CD4-positive, alpha-beta T cell treated with Interleukin-1 beta for 1 hour (primary cell): ENCODE measurements at places on chromosomes 7 and 10.

- DNase-seq, result no peak
Observed at GRCh38 chr10:110824152-110824441, 47.6 kb upstream of the PDCD4 start.

DNA sequence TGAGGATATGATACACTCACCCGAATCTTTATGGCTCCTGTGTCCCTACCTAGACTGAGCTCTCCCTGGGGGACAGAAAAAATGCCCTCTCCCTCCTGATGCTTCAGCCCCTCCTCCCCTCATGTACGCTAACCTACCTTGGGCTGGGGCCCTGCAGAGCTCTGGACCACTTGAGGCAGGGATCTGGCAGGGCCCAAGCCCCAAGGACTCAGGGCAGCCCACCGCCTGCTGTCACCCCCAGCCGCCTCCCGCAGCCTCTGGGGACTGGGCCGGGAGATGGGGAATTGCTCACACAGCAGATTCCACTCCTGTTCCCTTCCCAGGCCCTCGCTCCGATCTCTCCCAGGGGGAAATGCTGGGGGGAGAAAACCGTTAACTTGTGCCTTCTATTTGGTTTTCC lies 32.9 kb upstream of the LBX1 start:
- no peak for DNase-seq

GRCh38 chr7:2029211-2029905 lies 203.4 kb downstream of the MAD1L1 start:
- no peak for DNase-seq

- DNase-seq, result no peak
Observed at GRCh38 chr7:7859411-7859810, 109.2 kb upstream of the GLCCI1 start.

DNA sequence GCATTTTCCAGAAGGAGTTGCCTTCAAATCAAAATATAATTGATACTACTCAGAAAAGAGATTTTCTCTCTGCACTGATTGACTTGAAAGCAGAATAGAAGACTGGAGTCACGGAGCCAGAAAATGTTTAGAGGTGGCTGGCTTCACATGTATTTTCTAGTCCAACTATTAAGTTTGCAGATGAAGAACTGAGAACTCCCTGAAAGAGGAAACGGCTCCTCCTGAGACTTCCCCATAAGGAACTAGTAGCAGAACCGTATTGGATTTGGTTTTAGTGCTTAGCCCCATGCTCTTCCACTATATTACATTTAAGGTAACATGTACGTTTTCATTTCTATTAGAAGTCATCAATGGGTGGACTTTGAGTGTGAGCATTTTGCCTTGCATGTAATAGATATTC lies 946.3 kb downstream of the CNTNAP2 start:
- DNase-seq, result no peak

- no peak for DNase-seq
Observed at GRCh38 chr10:125116041-125116649, 44.2 kb downstream of the CTBP2 start.

DNA sequence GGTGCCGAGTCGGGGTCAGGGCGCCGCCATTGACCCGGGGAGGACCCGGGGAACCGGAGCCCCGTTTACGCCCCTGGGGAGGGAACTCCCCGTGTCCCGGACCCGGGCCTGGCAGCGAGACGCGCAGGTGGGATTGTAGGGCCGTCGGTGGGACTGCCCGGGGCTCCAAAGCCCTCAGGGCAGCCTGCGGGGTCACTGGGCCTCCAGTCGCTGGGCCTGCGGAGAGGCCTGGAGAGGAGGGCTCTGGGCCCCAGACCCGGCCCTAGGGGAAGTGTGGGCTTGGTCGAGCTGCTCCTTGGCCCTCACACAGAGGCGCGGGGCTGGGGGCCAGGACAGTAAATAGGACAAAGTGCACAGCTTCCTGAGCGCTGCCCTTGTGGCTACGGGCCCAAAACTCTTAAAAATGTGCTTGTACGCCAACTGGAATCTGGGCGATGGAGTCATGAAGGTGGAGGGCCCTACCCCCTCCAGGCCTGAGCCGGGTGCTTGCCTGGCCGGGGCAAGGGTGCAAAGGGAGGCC lies 657 bp downstream of the ECHDC3 start:
- no peak for DNase-seq

DNA sequence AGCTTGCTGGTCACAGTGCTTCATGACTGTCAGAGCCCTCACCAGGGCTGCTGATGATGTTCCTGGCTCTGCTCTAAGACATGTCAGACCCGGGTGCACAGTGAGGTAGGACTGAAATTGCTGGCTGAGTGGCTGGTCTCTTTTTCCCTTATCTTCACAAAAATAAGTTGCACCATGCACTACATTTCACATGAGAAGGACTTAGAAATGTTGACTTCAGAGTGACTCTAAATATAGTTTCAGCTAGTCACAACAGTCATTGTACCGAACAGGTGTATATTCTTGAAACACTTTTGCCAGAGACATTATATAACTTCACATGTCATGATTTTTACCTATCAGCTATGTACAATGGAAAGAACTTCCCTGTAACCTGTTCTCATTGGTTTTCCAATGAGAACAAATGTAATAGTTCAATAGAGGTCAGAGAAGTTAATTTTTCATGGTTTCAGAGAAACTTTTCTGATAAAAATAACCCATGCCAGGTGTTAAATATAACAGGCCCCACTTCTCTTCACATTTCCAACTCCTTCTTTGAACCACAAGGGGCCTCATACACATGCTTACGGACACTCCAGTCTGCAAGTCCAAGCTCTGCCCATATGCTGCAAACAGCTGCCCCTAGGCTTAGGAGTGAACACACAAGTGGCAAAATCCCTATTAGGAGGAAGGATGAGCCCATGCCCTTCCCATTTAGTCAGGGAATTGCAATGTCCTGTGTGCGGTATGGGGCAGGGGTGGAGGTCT lies 115.6 kb downstream of the CDK6 start:
- no peak for DNase-seq

DNA sequence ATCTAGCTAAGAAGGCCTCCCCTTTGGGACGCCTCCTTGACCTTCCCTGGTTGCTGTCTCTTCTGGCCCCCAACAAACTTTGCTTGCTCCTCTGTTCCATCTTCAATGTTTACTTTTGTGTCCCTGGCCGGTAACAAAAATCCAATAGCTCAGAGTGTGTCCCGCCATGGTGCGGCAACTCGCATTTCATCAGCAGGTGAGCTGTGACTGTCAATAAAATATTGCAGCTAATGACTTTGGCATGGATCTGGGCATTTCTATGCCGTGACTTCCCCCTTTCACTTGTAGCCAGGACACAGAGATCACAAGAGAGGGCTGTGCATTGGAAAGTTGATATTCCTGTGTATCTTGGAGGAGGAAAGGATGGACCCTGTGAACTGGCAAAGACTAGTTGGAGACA lies 317.6 kb downstream of the RPS24 start:
- DNase-seq, result no peak

DNA sequence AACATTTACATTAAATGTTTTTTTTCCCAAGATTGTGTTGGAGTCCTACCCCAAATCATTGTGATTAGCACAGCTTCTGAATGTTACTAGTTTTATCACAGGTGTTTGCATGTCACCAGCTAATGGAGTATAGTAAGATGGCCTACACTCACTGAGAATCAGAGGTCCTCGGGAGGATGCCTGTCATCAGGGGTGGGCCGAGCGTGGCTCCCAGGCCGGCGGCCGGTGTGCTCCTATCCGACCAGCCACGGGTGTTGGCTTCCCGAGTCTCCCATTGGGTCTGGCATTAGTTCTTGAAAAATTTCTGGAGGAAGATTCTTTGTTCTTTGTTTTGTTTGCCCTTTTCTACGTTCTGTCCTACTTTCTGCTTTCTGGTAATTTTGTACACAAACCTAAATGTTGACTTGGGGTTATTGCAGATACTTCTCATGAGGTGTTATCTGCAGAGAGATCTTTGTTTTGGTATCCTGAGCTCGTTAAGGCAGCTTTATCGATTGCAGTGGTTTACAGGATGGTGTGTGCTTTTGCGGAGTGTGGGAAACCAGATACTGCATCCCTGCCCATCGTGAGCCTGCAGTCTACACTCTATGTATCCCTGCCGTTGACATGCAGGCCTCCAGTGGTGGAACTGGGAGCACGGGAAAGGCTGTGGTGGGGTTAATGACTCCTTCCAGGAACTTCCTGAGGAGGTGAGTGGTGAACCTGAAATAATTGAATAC lies 67.3 kb upstream of the DNAJB6 start:
- no peak for DNase-seq

GRCh38 chr7:107157091-107157490 lies 11.7 kb upstream of the HBP1 start:
- DNase-seq, result no peak

DNA sequence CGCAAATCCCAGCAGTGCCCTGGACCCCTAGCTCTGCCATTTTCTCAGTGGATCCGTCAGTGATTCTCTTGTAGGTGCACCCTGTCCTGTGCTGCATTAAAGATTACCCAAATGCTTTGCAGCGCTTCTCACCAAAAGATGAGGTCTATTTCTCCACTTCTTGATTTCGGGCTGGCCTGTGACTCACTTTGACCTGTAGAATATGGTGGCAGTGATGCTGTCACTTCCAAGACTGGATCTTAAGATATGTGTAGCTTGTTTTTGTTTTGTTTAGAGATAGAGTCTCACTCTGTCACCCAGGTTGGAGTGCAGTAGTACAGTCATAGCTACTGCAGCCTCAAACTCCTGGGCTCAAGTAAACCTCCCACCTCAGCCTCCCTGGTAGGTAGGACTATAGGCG lies 37.0 kb upstream of the ZMIZ1 start:
- no peak for DNase-seq

GRCh38 chr7:47342296-47343060 lies 239.4 kb downstream of the TNS3 start:
- DNase-seq, result no peak

DNA sequence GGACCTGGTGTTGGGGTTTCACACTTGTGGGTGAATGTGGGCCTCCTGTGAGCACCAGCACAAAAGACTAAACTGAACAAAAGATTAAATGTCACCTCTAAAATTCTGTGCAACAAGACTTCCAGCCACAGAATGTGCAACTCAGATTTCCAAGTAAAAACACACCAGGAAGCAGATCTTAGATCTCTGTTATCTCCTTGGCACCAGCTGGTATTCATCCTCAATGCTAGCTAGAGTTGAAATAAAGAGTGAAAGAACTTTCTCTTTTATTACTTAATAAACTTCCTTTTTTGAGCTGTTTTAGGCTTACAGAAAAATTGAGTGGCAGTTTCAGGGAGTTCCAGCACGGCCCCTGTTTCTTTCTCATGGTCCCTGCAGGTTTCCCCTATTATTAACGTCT lies 40.2 kb downstream of the EGFR start:
- no peak for DNase-seq

- DNase-seq, result no peak
Observed at GRCh38 chr7:121901026-121901425, 28.1 kb downstream of the PTPRZ1 start.

- no peak for DNase-seq
Observed at GRCh38 chr7:28572321-28573058, 160.2 kb downstream of the CREB5 start.

DNA sequence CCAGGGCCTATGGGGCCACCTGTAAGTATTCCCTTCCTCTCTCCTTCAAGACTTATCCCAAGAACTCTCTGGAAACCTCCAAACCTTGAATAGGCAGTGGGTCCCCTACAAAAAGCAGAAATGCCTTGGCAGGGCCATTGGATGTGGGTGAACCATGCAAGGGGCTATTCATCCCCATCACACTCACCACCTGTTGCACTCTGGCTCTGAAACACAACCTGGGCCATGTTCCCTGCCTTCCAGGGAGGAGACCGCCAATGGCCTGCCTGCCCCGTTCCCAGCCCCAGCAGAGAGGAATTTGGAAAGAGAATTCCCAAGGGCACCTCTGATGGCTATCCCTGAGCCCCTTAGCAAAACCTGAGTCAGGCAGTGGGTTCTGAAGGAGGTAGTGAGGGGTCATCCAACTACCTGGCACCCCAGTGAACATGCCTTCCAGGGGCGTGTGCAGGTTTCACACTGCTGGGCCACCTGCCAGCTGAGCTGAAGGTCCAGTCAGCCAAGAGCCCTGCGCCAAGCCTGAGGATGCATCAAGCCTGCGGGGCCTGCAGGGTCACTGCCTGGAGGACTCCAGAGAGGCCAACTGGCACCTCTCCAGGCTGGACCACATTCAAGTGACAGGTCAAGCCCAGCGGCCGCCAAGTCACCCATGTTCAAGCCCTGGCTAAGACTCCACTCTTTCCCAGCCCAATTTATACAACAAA lies 101.3 kb downstream of the COL13A1 start:
- no peak for DNase-seq

DNA sequence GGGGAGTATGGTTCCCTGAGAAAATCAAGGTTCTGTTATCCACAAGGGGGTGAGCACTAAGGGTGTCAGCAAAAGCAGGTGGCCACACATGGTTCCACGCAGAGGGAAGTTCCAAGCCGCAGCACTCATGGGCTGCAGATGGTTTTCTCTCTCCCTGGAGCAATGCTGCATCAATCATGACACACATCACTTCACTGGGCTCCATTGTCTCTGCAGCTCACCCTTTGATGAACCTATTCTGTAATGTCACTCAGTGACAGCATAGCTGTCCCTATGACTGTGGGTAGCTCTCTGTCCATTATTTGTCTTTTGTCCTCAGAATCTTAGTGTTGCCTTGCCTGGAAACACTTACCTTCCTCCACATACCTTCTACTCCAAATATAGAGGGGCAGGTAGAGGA lies 34.8 kb downstream of the LRRC18 start:
- DNase-seq, result no peak

DNA sequence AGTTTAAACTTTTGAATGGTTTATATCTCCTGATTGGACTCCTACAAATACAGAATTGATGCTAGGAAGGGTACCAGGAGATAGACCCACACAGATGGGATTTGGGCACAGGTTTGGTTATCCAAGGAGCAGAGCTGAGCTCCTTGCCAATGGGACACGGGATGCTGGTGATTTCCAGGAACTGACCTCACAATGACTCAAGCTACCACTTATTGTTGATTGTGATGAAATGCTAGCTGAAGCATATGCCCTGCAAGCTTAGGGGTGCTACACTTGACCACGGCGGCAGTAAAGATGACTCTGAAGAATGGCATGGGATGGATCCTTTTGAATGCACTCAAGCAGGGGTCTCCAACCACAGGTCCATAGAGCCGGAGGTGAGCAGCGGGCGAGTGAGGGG lies 45.5 kb upstream of the VKORC1L1 start:
- DNase-seq, result no peak

GRCh38 chr7:50792342-50793119 lies 9.8 kb upstream of the GRB10 start:
- no peak for DNase-seq

DNA sequence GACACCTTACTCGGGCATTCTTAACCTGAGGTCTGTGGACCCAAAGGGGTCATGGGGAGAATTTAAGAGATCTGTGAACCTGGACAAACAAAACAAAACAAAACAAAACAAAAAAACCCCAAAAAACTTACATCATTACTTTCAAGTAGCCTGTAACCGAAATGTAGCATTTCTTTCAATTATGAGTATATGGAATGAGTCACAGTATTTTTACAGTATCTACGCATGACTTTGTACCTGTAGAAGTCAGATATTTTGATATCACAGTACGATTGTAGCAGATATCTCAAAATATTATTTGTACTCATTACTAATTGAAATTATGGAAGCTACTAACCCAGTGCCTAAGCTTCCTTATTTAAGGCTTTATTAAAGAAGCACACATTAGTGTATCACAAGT lies 210.2 kb downstream of the JAZF1 start:
- no peak for DNase-seq
